ENCODE measurements at places on chromosomes 12 and 14.
A peak's percentile ranks its signal among the peaks of the same experiment; 100 is the strongest.

DNA sequence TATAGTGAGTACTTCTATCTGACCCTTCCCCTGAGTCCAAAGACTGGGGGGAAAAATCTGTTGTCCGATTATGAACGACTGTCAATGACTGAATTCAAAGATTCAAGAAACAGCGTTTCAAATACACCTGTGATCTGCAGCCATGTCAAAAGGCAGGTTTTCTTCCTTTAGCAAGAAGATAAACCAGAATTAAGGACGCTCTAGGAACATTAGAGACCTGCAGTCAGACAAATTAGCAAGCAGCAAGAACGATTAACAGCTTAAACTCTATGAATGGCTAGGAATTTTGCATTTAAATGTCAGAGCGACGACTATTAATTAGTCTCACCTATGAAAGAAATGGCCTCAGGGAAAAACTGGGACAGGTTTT, 2.1 kb downstream of the DUSP6 start:
- no peak for DNase-seq

DNA sequence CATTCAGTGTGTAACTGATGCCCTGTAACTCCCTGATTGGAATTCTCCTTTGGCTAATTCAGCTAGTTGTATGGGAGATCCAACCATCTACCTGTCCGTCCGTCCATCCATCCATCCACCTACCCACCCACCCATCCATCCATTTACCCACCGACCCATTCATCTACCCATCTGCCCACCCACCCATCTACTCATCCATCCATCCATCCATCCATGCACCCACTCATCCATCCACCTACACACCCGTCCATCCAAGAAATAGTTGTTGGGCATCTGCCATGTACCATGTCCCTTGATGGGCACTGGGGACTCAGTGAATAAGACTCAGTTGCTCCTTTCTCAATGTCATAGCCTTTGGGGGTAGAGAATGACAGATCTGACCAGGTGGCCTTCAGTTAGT, 48.1 kb downstream of the CCDC92 start:
- DNase-seq, result no peak

DNA sequence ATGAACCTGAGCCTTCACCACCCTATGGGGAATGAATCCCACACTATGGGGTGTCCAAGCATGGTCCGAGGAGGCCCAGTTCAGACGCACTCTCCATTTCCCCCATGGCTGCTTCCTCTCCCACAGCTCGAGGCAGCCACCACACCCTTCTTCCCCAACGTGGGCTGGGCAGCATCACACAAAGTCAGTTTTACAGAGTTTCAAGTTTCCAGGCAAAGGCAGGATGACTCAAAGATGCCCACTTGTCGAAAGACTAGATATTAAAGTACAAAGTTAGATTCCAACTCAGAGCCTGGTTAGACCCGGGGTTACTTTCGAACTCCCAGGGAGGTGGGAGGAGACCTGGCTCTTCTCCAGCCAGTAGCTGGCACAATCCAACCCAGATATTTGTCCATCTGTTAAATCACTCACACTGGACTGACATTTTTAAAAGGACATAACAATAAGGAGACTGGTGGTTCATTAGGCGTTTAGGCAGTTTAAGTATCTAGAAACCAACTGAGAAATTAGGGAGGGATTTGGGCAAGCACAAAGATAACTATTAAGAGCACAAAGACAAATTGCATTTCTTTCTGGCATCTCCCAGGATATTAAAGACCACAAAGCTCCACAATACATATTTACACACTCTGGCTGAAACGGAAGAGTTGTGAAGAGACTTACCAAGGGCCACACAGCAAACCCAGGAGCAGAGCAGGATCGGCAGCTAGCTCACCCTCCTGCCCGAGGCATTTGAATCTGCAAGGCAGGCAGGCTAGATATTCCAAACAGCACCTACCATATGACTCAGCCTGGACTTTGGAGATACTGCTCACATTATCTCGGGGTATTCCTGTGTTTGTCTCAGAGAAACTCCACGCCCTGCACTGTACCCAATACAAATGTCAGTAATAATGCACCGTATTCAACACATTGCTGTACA, 34.8 kb downstream of the TMCC3 start:
- peak; percentile 35 for DNase-seq

DNA sequence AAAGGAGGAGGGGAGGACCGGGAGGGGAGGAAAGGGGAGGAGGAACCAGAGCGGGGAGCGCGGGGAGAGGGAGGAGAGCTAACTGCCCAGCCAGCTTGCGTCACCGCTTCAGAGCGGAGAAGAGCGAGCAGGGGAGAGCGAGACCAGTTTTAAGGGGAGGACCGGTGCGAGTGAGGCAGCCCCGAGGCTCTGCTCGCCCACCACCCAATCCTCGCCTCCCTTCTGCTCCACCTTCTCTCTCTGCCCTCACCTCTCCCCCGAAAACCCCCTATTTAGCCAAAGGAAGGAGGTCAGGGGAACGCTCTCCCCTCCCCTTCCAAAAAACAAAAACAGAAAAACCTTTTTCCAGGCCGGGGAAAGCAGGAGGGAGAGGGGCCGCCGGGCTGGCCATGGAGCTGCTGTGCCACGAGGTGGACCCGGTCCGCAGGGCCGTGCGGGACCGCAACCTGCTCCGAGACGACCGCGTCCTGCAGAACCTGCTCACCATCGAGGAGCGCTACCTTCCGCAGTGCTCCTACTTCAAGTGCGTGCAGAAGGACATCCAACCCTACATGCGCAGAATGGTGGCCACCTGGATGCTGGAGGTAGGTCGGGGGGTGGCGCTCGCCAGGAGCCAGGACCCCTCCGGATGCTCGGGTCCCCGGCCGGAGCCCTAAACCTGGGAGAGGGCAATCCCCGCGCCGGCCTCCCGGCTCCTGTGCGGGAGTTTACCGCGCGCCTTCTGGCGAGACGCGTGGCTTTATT, at the start of gene CCND2:
TSS of gene CCND2 (plus strand) at position 111 of the 744 bp plus-strand sequence. CDS start at position 390, 279 bp downstream.
- DNase-seq, result peak; percentile 99

DNA sequence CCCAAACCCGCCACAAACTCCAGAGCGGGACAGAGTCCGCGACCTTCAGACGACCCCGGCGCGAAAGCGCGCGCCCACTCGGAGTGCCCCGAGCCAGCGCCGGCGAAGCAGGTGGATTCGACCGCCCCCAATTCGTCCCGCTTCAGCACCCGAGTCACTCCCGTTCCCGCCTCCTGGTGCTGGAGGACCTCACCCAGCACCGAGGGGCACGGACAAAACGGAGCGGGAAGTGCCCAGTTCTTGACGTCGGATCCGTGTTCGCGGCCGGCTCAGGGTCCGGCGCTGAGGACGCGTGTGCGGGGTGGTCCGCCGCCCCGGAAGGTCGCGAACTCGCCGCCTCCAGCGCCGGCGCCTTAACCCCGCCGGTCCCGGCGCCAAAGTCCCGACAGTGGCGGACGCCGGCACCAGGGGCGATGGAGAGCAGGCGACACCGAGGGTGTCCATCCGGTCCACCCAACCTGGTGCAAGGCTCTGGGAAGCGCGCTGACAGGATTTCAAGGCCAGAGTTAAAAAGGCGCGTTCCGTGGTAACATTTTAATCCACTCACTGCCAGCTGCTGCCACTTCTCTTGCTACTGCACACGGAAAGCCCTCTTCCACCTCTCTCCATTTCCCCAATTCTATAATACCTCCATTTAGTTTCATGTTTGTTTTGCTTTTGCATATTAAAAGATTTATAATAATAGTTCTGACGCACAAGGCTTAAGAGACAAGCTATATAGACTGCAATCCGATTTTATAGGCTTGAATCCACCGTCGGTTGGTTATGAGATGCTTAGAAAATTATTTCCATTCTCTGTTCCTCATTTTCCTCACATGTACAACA, 240.0 kb upstream of the CPNE8 start:
- peak; percentile 37 for DNase-seq

GRCh38 chr14:89603938-89604480, 187.0 kb upstream of the FOXN3 start:
- DNase-seq, result no peak

- DNase-seq, result no peak
Observed at GRCh38 chr12:83473408-83474095, 786.8 kb downstream of the TMTC2 start.

GRCh38 chr12:75194250-75194649, 15.4 kb downstream of the KCNC2 start:
- DNase-seq, result no peak

GRCh38 chr12:54154681-54155186, 34.1 kb downstream of the SMUG1 start:
- peak; percentile 66 for DNase-seq

DNA sequence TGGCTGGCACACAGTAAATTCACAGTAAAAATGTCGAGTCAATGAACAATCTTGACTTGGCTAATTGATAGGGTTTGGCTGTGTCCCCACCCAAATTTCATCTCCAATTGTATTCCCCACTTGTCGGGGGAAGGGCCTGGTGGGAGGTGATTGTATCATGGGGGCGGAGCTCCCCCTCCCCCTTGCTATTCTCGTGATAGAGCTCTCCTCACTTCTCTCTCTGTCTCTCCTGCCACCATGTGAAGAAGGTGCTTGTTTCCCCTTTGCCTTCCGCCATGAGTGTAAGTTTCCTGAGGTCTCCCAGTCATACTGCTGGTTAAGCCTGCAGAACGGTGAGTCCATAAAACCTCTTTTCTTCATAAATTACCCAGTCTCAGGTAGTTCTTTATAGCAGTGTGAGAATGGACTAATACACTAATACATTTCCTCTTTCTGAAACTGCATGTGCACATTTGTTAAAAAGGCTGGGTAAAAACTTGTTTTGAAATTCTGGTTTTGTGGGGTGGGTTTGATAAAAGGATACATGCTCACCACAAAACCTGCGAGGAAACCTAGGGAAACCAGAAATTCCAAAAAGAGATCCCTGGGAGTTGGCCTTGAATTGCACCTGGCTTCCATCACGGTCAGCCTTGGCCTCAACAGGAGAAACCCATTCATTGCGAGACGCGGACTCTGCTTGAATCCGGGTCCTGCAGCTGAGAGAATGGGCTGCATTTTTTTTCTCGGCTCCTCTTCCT, 16.2 kb upstream of the MYL2 start:
- DNase-seq, result no peak
